ENCODE measurements at places on chromosomes 5 and 9.

DNA sequence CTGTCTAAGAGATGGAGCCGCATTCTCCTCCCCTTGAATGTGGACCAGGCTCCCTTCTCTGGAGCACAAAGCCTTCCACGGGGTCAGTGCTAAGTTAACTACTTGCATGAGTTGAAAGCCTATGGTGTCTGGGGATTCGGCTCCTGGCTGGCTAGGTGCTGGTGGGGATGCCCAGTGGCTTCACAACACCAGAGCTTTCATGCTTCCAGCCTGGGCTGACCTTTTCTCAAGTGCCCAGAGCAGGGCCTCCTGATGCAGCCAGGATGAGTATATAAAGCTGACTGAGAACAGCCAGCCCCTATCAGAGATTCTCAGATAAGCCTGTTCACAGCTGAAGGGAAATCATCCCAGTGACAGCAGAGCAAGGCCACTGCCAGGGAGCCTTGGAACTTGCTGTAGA is 11.8 kb downstream of the GALNT12 start:
- no peak for DNase-seq

DNA sequence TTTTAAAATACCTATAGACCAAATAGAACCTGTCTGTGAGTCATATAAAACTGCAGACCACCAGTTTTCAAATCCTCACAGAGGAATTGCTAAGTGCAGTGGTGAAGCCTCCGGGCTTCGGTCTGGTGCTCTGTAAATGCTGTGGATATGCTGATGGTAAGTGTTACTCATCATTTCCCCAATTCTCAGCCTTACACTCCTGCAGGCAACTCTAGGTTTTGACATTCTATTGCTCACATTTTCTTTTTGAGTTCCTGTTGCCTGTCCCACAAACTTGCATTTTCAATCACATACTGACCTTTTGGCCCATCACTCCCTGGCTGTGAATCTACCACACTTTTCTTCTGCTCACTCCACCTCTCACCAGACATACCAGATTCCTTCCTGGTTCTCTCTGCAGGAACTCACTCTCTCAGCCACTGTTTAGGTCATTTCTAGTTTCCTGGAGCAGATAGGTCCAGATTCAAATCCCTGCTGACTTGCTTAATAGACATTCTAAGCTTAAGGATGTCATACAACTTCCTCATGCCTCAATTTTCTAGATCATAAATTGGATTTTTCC is 192.9 kb downstream of the RAB3C start:
- DNase-seq: no peak

- DNase-seq: peak; percentile 47
These were observed 4.6 kb downstream of the MYO10 start for GRCh38 chr5:16931334-16932110.

- no peak for DNase-seq
These were observed 130.3 kb upstream of the FAM120A start for GRCh38 chr9:93321220-93321610.

DNA sequence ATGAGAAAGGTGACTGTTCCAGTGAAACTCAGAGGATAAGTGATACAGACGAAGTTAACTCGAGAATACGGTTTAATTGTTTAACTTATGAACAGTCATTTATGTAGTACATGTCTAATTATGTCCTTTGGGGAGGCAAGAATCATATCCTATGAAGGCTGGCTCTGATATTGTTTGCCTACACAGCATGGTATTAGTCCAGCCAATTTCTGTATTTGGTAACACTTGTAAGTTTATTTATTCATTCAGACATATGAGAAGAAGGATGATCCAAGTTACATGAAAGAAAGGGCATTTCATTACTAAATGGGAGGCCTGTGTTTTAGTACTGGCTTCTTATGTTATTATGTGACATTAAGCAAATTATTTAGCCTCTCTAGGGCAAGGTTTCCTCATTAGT is 199.7 kb downstream of the NNT start:
- DNase-seq: no peak

GRCh38 chr5:135048286-135048685 is 14.3 kb upstream of the PITX1 start:
- DNase-seq: no peak

DNA sequence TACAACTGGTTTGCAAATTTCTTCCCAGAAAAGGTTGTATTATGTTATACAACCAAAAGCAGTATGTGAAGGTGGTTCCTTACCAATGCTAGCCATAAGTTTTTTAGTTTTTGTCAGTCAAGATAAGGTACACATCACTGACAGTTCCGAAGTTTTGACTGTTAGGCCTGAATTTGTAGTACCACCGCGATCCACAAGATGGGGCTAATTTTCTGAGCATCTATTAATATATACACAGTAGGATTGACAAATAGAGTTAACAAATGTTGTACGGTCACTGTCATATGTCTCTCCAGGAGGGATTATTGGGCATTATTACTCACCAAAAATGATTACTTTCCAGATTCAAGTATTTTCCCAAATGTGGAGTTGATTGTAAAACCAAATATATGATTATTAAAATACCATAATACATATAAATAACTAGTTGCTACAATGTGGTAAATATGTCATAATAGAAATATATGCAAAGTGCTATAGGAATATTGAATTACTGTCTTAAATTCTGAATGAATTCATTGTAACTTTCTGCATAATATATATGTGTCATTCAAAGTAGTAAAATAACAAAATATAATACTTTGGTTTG is 28.4 kb upstream of the LRRC19 start:
- DNase-seq: peak; percentile 56

- DNase-seq: peak; percentile 89
These were observed 5.5 kb upstream of the DNAJC21 start for GRCh38 chr5:34923694-34924461.

GRCh38 chr9:14715102-14715501 is 7.4 kb downstream of the CER1 start:
- peak; percentile 57 for DNase-seq

GRCh38 chr9:22817181-22817580 is 370.6 kb downstream of the DMRTA1 start:
- DNase-seq: peak; percentile 26

GRCh38 chr9:117415358-117415914 is 579 bp upstream of the ASTN2 start:
- no peak for DNase-seq

DNA sequence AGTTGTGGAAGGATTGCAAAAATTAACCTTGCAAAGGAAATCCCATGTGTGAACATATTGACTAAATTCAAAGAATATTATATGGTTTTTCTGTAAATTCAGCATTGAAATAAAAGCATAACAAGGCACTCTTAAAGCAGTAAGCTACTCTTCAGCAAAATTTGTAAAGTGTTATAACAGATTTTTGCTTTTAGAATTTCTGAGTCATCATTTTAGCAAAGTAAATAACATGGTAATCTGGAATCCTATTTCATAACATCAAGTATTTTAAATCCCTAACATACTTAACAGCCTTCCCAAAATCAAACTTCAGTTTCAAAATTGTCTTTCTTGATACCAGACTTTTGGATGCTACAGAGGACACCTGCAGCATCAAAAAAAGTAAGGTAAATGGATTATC is 436.0 kb upstream of the CDH9 start:
- DNase-seq: peak; percentile 9

DNA sequence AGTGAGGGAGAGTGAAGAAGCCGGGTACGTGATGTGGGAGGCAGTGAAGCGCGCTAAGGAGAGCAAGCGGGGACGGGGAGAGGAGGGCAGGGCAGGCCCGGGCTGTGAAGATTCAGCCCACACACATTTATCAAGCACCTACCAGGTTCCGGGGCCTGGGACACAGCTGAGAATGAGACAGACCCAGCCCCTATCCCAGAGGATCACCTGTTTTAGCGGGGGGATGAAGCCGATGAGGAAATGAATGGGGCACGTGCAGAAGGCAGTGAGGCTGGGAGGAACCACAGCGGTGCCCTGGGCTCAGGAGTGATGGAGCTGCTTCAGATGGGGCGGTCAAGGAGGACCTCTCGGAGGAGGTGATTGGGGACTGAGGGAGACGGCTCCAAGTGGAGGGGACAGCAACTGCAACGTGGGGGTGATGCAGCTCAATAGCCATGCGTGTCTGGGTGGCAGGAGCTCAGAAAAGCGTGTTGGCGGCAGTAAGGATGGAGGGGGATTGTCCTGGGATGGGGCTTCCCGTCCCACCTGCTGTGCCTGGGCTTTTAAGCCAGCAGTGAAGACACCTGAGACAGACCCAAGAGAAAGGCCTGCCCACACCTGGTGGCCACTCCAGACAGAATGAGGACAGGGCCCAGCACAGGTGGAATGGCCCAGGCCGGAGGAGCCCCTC is 77.5 kb upstream of the UNC5A start:
- DNase-seq: no peak

GRCh38 chr9:32926911-32927310 is 74.5 kb downstream of the APTX start:
- no peak for DNase-seq

- peak; percentile 56 for DNase-seq
These were observed 9.7 kb upstream of the ANKDD1B start for GRCh38 chr5:75601567-75601966.

DNA sequence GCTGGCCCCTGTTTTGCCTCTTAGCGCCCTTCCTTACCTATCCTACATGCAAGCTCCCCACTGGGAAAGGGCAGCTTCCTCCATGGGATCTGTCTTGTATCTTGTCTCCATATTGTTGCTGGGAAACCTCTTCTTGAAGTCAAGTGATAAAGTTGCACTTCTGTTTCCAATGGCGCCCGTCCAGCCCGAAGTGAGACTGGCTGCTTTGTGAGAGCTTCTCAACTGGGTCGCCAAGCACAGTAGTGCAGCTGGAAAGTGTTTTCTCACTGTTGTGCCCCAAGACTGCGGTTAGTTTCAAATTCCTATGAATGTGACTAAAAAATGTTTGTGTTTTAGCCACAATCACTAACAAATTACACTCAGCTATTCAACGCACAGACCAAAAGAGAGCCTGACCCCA is 506.6 kb upstream of the MPDZ start:
- no peak for DNase-seq

DNA sequence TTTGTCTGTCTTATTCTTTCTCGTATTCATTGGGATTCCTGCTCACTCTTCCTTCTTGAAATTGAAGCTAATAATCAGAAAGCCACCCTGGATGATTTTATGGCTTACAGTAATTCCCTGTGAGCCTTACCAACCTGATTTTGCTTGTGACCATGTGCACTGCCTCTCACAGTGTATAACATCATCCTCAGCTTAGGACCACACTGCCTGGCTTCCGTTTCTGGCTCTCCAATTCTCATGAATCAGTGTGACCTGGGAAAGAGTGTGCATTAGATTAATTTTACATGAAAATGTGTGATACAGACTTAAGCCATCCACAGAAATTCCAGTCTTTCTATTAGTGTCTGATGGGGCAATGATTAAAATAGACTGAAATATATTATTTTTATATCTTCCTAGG is 126.8 kb upstream of the DMRT1 start:
- no peak for DNase-seq

GRCh38 chr9:35852267-35852815 is 17.9 kb downstream of the OR13J1 start:
- no peak for DNase-seq

GRCh38 chr9:116389541-116390302 is 236.1 kb downstream of the PAPPA start:
- no peak for DNase-seq
